ENCODE measurements at places on chromosomes 7 and 10.

DNA sequence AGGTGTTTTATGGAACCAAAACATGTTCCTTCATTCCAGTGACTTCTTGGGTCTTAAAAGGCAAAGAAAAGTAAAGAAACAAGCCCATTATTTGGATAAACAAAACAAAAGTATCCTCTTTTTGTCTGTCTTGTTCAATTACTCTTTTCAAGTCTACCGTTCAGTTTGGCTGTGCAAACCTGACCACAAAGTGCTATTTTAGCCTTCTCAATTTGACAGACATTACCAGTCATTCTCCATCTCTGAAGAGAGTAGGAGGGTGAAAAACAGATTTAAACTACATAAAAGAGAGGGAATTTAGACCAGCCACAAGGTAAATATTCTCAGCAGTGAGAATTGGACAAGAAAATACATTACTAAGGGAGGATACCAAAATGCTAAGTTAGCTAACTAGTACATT, 145.2 kb downstream of the GRM3 start:
- H3K27me3 ChIP-seq: no peaks in the 10 kb centered on the region
- no peak for DNase-seq
- no peak overlapping the region for H3K4me3 ChIP-seq

GRCh38 chr10:128258421-128258976, 132.3 kb upstream of the MKI67 start:
- H3K27me3 ChIP-seq: peaks cover 13% of the 10 kb centered on the region
- H3K36me3 ChIP-seq: no peaks in the 10 kb centered on the region
- H3K4me1 ChIP-seq: peaks cover 3% of the 10 kb centered on the region
- DNase-seq: no peak

DNA sequence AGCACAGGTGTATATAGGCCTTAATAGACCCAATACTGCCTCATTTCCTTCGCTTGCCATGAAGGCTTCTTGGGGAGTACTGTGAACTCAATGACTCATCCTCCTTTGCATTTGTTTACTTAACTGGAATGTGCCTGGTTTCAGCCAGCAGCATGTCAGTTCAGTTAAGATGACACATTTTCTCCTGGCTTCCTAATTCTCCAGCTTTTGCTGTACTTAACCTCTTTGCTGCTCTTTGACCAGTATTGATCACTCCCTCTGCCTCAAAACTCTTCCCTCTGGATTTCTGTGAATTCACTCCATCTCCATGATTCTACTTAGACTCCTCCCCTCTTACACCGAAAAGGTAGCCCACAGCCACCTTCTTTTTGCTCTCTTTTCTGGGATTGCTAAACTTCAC, 135.7 kb downstream of the MAGI2 start:
- H3K27ac ChIP-seq: no peak overlapping the region
- no peaks in the 10 kb centered on the region for H3K4me1 ChIP-seq
- DNase-seq: no peak
- H3K4me3 ChIP-seq: no peak overlapping the region

- no peaks in the 10 kb centered on the region for H3K36me3 ChIP-seq
- no peak for DNase-seq
- no peaks in the 10 kb centered on the region for H3K4me1 ChIP-seq
- no peak overlapping the region for H3K4me3 ChIP-seq
- no peak overlapping the region for H3K27ac ChIP-seq
Observed at GRCh38 chr10:128978211-128978610, 488.8 kb upstream of the MGMT start.

GRCh38 chr10:83945982-83946718, 193.2 kb upstream of the GHITM start:
- H3K36me3 ChIP-seq: no peaks in the 10 kb centered on the region
- H3K27ac ChIP-seq: no peak overlapping the region
- H3K4me1 ChIP-seq: no peaks in the 10 kb centered on the region
- DNase-seq: no peak
- no peak overlapping the region for H3K4me3 ChIP-seq

DNA sequence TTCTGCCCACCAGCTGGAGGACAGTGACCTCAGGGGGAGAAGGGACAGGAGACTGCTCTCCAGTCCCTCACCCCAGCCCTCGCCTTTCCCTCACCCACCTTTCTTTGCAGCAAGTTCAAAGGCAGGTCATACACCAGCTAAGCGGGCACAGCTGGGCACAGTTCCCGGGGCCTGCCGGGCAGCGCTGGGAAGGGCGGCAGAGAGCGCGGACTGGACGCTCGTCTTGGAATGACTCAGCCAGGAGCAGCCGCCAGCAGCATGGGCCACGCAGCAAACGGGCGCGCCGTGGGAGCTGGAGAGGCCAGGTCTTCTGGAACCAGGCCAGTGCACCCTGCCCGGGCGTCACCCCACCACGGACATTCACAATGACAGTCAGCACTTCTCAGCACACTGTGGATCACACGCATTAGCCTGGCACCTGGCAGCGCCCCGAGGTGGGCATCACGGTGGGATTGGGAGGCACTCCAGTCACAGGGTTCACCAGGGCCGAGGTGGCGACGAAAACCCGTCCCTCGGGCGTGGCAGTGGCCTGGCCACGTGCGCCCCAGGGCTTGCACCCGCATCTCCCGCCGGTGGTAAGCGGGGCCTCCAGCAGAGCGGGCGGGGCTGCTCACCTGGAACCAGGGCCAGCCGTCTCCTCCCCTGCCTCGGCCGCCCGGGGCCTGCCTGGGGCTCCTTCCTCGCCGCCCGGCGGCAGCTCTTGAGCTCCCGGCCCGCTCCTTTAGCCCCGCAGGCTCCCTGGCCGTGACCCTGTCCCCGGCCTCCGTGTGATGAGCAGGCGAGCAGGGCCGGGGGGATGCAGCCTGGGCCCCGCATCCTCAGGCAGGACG, 29.0 kb upstream of the WDFY4 start:
- H3K36me3 ChIP-seq: no peaks in the 10 kb centered on the region
- no peak for DNase-seq
- peaks cover 27% of the 10 kb centered on the region for H3K27me3 ChIP-seq
- no peak overlapping the region for H3K4me3 ChIP-seq
- H3K4me1 ChIP-seq: peaks cover 5% of the 10 kb centered on the region

DNA sequence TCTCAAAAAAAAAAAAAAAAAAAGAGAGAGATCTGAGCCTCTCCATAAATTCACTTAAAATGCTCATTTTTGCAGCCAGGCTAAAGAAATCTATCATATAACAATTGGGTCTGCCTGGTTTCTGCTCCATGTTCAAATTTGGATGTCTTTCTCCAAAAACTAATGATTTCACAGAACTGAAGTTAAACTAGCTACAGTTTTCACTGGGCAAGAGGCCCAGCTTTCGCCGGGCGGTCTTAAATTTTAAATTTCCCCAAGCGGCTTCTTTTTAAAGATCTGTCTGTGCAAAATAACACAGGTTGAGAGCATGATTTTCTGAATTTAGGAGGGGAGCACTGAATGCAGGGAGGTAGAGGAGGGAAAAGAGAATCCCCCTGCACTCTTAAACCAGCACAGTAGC, 603.4 kb downstream of the KCNMA1 start:
- H3K27me3 ChIP-seq: peaks cover 2% of the 10 kb centered on the region
- no peaks in the 10 kb centered on the region for H3K36me3 ChIP-seq
- no peak overlapping the region for H3K27ac ChIP-seq

DNA sequence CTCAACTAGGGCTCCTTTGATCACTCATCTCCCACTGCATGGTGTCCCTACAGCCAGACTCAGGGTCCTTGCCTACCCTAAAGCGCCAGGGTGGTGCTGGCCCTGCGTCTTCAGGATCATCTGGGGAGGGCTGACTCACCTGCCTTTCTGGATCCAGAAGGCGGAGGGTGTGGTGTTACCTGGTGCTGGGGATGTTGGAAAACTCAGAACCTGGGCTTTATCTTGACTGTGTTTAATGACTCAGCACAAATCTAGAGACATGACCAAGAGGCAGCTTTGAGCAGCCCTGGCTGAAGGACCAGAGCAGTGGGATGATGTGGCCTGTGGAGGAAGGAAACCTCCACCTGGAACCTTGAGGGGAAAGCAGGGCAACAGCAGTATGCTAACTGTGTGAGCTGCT, 96.5 kb downstream of the GRK5 start:
- H3K4me1 ChIP-seq: peaks cover 94% of the 10 kb centered on the region
- H3K27ac ChIP-seq: no peak overlapping the region
- peaks cover 2% of the 10 kb centered on the region for H3K27me3 ChIP-seq
- DNase-seq: no peak

DNA sequence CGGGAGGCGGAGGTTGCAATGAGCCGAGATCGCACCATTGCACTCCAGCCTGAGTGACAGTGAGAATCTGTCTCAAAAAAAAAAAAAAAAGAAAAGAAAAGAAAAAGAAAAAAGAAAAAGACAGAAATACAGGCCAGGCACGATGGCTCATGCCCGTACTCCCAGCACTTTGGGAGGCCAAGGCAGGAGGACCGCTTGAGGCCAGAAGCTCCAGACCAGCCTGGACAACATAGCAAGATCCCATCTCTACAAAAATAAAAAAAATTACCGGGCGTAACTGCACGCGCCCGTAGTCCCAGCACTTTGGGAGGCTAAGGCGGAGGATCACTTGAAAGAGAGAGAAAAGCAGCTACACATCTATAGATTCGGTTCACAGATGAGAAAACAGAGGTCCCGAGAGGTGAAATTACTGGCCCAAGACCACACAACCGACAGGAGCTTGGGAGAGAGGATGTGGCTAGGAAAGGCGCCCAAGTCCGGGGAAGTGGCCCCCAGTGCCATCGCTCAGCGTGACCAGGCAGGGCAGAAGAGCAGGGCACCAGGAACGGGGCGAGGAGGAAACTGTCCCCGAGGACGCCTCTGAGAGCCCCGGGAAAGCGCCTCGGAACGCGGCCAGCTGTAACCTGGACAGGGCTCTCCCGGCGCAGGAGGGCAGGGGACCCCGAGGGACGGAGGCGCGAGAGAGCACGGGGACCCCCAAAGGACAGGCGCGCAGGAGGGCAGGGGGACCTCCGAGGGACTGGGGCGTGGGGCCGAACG, 612 bp downstream of the SNX8 start:
- H3K36me3 ChIP-seq: peaks cover 8% of the 10 kb centered on the region
- no peak for DNase-seq
- no peak overlapping the region for H3K4me3 ChIP-seq
- H3K27me3 ChIP-seq: no peaks in the 10 kb centered on the region

GRCh38 chr10:119715628-119716505, 10.0 kb upstream of the INPP5F start:
- peaks cover 10% of the 10 kb centered on the region for H3K36me3 ChIP-seq
- no peak for DNase-seq
- no peak overlapping the region for H3K27ac ChIP-seq
- peaks cover 9% of the 10 kb centered on the region for H3K4me1 ChIP-seq

GRCh38 chr10:126939706-126940105, 34.5 kb downstream of the DOCK1 start:
- H3K36me3 ChIP-seq: no peaks in the 10 kb centered on the region
- DNase-seq: no peak
- no peaks in the 10 kb centered on the region for H3K27me3 ChIP-seq
- no peak overlapping the region for H3K4me3 ChIP-seq

- H3K27ac ChIP-seq: no peak overlapping the region
- DNase-seq: no peak
- H3K4me1 ChIP-seq: peaks cover 3% of the 10 kb centered on the region
- H3K4me3 ChIP-seq: no peak overlapping the region
Observed at GRCh38 chr7:116548506-116548905, 23.7 kb downstream of the CAV1 start.

DNA sequence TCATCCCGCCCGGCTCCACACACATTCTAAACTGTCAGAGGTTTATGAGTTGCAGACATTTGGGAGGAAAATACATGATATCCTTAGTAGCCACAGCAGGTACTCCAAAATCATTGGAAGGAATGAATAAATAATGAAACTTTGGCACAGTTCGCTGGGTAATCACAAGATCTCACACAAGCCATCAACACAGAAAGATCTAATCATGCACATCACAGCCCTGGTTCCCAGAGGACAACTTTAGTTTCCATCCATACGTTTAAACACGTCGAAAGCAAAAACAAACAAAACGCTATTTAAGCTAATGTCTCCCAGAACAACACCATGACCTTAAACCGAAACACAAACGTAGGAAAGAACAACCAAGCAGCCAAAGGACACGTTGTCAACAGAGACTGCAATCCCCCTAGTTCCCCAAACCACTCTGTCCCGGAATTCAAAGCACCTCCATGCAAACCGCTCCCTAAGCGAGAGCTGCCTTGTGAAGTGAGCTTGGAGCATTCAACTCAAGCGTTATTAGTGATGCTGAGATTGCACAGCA, 12.3 kb downstream of the SVIL start:
- no peaks in the 10 kb centered on the region for H3K27me3 ChIP-seq
- H3K4me3 ChIP-seq: no peak overlapping the region
- H3K36me3 ChIP-seq: peaks cover 2% of the 10 kb centered on the region
- DNase-seq: no peak
- H3K4me1 ChIP-seq: peaks cover 1% of the 10 kb centered on the region
- no peak overlapping the region for H3K27ac ChIP-seq

GRCh38 chr7:45642044-45642443, 67.9 kb downstream of the ADCY1 start:
- DNase-seq: no peak
- no peak overlapping the region for H3K4me3 ChIP-seq
- no peaks in the 10 kb centered on the region for H3K4me1 ChIP-seq
- no peaks in the 10 kb centered on the region for H3K36me3 ChIP-seq

DNA sequence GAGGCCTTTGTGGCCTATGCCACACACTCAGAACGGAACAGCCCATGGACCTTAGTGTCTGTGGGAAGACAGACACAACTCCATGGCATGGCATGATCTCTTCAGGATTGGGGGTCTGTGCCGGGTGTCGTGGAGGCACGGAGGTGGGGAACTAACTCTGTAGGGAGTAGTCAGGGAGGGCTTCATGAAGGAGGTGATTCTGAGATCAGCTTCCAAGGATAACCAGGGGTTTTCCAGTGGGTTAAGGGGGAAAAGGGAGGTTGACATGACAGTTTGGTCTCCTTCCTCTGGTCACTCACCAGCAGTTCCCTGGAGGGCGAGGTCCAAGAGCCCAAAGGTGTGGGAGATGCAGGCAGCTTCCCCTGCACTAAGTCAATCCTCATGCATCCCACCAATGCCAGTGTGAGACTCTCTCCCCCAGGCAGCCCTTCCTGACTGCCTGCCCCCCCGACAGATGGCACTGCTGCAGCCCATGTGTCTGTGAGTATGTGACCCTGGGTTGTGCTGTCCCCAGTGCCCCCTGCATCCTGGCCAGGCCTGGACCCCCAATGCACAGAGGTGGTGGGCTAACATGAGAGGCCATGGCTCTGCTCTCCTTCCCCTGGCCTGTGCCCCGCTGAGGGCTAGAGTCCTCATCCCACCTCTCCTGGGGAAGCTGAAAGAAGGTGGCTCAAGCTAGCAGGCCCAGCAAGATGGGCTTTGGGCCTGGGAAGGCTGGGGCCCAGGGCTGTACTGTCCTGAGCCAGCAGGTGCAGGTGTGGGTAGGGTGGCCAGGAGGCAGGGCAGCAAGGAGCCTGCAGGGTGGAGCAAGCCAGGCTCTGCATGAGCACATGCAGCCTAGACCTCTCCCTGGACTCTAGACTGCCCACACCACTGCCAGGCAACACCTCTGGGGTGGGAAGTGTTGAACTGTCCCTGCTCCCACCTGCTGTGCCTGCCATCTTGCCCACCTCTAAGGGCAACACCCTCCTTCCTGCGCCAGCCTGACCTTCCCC, 39.7 kb downstream of the RASGEF1A start:
- H3K4me1 ChIP-seq: peaks cover 57% of the 10 kb centered on the region
- no peak for DNase-seq
- H3K4me3 ChIP-seq: no peak overlapping the region
- no peak overlapping the region for H3K27ac ChIP-seq
- H3K27me3 ChIP-seq: peaks cover 24% of the 10 kb centered on the region
- no peaks in the 10 kb centered on the region for H3K36me3 ChIP-seq
